ENCODE measurements at places on chromosomes 5 and 9.

GRCh38 chr5:125054146-125054545 is 307.7 kb upstream of the ZNF608 start:
- no peak for DNase-seq

GRCh38 chr5:14681236-14681752 is 16.8 kb downstream of the OTULIN start:
- no peak for DNase-seq

GRCh38 chr5:107631805-107632362 is 38.9 kb downstream of the EFNA5 start:
- no peak for DNase-seq

DNA sequence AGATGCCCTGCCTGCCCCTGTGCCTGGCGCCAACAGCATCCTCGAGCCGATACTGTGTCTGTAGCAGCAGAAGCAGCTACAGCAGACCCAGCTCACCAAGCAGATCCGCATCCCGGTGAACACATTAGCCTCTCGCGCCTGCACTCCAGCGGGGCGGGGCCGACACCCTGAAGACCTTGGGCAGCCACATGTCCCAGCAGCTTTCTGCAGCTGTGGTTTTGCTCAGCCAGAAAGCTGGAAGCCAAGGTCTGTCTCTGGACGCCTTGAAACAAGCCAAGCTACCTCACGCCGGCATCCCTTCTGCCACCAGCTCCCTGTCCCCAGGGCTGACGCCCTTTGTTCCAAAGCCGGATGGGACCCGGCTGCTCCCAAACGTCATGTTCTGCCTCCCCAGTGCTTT is 59.6 kb downstream of the ACTBL2 start:
- DNase-seq = no peak

DNA sequence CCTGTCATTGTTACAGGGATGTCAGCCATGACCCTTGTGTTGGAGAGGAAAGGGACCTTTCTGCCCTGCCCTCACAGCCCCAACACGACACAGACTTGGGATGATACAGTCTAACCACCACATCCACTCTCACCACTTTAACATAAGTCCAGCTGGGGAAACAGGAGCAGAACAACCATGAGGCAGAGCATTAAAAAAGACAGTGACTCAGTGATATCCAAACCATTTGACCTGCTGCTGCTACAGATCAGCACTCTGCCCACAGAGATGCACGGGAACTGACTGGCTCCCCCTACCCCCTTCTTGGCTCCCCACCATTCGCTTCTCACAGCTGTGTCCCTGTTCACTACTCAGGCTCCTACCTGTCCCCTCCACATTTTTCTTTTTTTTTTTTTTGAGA is 458.6 kb downstream of the ZNF608 start:
- no peak for DNase-seq

GRCh38 chr9:69131682-69132081 is 42.4 kb upstream of the TJP2 start:
- no peak for DNase-seq

GRCh38 chr9:131676431-131676972 is 63.4 kb downstream of the RAPGEF1 start:
- no peak for DNase-seq

GRCh38 chr5:170265522-170265921 is 32.1 kb downstream of the LCP2 start:
- no peak for DNase-seq

- no peak for DNase-seq
Measured at GRCh38 chr9:61666310-61666709, 476.5 kb downstream of the SPATA31A7 start.

- DNase-seq = no peak
Measured at GRCh38 chr5:78293851-78294247, 649 bp downstream of the AP3B1 start.

DNA sequence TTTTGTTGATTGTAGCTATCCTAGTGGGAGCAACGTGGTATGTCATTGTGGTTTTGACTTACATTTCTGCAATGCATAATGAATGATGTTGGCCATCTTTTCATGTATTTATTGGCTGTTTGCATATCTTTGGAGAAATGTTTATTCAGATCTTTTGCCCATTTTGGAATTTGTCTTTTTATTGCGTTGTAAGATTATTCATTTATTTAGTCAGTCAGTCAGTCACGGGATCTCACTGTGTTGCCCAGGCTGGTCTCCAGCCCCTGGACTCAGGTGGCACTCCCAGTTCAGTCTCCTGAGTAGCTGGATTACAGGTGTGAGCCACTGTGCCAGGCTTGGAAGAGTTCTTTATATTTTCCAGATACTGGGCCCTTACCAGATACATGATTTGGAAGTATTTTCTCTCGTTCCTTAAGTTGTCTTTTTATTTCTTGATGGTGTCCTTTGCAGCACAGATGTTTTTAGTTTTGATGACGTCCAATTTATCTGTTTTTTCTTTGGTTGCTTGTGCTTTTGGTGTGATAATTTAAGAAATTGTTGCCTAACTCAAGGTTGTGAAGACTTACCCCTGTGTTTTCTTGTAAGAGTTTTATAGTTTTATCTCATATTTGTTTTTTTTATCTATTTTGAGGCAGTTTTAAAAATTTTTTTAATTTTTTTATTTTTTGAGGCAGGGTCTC is 67.1 kb downstream of the EHMT1 start:
- DNase-seq = no peak

DNA sequence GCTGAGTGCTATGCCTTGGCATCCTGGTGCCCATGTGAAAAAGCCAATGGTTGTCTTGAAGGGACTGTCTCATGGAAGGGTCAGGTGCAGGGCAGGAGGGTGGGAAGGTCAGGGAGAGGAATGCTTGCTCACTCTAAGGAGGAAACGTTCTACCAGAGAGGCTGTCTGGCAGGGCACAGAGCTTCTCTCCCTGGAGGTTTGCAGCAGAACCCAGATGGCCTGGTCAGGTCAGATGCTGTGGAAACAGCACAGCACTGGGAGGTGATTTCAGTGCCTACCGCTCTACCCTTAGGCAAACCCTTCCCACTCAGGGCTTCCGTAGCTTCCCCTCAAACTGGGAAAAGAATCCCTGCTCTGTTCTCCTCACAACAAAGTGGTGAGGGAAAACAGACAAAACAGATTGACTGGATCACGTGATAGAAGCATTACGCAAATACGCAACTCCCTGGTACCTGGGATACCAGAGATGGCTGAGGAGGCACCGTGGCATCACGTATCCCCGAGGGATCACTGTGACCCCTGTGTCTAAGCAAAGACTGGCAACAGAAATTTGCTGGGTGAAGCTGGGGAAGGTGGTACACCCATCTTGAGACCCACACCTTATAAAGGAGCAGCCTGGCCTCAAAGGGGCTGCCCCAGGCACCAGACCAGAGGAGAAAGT is 3.9 kb upstream of the MGAT1 start:
- no peak for DNase-seq

GRCh38 chr5:142527664-142528295 is 158.1 kb downstream of the FGF1 start:
- no peak for DNase-seq

- no peak for DNase-seq
Measured at GRCh38 chr9:125758986-125759763, 12.0 kb downstream of the PBX3 start.

DNA sequence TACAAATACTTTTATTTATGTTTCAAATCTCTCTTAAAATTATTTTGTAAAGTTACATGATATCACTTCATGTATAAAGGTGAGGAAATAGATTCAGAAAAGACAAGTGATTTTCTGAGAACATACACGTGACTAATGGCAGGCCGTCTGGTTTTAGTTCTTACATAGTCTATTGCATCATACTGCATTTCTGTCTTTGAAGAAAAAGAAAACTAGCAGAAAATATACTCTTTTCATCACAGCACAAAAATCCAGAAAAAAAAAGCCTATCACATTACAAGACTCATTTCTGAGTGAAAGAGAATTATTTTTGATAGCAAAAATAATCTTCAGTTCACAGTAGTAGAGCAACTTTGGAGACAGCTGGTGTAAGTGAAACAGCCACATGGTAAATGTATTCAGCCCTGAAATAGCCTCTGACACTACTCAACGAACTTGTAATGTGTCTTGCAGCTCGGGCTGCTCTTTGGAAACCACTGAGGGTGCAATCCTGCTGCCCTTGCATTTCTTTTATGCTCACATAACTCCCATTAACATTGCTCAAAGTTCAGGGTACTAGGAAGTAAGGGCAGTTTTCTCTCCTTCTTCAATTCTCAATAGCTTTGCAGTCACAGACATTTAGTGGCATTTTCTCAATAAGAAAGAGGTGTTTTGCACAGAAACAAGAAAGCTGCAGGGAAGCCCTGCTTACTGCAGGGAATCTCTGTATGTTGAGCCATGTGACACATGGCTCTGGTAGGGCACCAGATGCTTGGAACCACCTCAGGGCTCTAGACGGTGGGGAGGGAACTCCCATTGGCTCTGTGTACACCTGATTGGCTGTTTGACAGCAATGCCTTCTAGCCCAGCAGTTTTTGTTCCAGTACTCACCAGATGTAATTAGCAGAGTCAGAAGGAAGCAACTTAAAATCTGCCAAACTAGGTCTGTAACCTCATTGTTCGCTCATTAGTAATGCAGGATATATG is 845.3 kb upstream of the PTPRD start:
- no peak for DNase-seq

- no peak for DNase-seq
Measured at GRCh38 chr9:110334871-110335270, 2.8 kb downstream of the TXNDC8 start.

- no peak for DNase-seq
Measured at GRCh38 chr5:169551146-169551545, 32.4 kb upstream of the SPDL1 start.

All from activated T-helper 9 cell treated with anti-CD3 and anti-CD28 coated beads, Interleukin-2, amount 50 U/mL, for 16 hours (primary cell).